ENCODE measurements at places on chromosomes 11 and 22.

DNA sequence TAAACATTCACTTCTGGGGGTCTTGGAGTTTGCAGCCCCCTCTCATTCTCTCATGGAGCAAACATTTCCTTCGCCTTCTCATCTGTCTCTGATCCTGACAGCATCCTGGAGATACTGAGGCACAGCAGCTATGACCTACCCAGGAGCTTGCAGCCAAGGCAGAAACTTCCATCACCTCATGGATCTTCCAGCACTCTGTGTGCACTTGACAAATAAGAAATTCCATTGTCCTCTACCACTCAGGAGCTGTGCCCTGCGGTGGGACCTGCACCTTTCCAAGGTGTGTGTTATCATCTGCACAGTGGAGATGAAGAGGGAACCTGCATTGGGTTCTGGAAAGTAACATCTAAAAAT lies 49.1 kb downstream of the GGTLC2 start:
- DNase-seq, result no peak

- DNase-seq, result no peak
Observed at GRCh38 chr11:113994077-113994954, 19.4 kb downstream of the HTR3A start.

DNA sequence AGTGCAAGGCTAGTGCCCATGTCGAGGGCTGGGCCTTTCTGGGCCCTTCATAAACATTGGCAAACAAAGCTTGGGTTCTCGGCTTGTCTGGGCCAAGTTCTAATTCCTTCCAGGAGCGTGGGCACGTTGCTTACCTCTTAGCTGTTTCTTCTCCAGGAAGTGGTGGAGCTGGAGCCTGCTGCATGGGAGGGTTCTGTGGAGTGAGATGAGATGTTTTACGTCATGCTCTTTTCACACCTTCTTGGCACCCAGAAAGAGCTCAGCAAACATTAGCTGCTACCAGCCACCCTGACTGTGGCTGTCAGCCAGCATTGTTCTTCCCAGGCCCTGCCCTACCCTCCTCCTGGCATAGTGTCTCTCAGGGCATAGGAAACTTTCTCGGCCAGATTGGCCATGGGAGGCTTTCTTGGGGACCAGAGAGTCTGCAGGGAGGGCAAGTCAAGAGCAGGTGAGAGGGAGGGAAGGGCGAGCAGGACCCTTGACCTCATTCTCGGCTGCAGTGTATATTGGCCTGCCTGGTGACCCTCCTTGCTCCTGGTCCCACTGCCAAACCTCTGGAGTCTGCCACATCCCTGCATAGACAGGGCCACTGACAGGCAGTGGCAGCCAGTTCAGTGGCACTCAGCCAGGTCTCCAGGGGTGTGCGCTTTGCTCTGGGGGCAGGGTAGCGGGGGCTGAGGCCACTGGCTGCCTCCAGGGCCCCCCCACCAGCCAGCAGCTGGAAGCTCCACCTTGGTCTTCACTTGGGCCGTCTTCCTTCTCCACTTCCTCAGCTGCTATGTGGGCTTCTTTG lies 98.8 kb downstream of the BCR start:
- DNase-seq, result no peak

- DNase-seq, result no peak
Observed at GRCh38 chr11:85809191-85809590, 1.8 kb downstream of the SYTL2 start.

DNA sequence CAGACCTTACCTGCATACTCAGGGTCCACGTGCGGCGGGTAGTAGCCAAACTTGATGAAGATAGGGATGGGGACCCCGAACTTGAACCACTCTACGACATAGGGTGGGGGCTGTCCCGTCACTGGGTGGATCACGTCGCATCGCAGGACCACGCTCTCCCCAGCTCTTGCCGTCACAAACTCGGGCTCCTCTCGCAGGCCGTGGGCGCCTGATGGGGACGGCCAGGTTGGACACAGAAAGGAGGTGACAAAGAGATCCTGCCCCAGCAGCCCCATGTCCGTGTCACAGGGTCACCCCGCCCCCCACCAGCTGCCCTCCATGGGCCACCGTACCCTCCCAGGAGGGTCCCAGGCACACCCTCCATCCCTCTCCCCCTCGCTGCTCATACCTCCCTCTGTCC lies 10.7 kb downstream of the IGSF9B start:
- no peak for DNase-seq

Measured in substantia nigra (tissue), 51 donors.